ENCODE measurements at places on chromosomes 3 and 15.
A peak's percentile ranks its signal among the peaks of the same experiment; 100 is the strongest.

GRCh38 chr15:94403331-94403730, 172.0 kb downstream of the MCTP2 start:
- no peak for DNase-seq

DNA sequence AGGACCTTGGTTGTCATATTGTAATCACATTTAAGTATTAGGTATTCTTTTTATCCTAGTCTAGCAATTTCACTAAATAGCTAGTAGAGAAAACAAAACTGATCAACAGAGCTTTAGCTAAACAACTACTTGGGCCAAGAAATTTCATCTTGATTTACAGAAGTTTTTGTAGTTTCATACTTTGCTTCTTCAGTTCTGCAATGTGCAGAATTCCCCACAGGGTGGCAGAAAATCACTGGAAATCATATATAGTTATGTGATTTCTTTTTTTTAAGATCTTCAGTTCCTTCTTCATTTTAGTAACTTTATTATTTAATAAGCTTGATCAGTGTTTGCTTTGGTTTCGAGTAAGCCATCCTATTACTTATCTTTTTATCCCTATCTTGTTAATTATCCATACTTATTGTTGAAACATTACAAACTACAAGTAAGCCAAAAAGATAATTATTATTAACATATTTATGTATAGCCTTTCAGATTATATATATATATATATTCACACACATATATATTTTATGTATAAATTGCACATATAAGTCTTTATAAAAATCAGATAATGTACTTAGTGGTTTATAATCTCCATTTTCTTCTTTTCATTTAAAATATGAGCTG, 2.2 kb upstream of the BNIP2 start:
- DNase-seq, result no peak

DNA sequence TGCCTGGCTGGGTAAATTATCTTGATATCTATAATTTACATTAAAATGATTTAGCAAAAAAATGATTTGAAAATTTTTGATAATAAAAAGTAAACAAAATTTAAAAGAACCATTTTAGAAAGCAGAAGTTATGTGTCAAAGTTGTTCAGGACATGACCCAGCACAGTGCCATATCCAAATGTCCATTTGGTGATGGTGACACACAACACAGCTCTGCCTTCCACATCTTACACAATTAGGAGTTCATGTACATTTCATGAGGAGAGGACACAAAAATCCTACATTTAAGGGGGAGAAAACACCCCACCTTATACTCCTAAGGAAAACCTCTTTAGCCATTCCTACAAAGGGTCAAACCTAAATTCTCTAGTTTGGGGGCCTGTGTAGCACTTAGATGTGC, 10.7 kb upstream of the UBE2E1 start:
- no peak for DNase-seq

DNA sequence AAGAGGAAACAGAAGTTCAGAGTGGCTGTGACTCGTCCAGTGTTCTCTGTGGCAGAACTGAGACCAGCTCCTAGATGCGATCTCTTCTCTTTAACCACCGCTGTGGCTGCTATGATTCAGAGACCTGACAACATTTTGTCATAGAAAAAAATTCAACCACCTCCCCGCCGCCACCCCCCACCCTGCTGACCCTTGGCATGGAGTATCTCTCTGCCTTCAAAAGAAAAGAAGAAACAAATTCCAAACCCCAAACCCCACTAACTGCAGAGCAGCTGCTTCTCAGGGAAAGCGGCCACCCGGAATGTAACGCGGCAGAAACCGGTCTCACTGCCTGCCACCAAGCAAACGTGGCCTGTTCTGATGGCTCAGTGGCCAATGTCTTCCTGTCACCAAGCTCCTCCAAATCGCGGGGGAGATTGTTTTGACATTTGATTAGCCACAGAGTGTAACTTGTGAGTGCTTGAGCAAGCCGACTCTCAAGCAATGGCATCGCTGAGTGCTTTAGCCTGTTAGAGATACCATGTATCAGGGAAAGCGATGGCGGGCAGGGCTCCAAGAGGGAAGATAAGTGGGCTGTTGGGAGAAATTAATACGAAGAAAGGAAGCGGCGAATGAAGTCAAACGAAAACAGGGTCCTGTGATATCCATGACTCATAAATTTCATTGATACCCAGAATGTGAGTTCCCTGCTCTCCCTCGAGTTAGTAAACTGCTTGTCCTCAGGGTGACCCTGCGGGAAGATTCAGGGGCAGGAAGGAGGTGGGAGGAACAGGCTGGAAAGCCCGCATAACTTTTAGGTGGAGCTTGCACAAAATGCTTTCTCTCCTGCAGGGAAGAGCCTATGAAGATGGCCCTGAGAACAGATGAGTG, 44.8 kb upstream of the TLE3 start:
- DNase-seq, result peak; percentile 44

DNA sequence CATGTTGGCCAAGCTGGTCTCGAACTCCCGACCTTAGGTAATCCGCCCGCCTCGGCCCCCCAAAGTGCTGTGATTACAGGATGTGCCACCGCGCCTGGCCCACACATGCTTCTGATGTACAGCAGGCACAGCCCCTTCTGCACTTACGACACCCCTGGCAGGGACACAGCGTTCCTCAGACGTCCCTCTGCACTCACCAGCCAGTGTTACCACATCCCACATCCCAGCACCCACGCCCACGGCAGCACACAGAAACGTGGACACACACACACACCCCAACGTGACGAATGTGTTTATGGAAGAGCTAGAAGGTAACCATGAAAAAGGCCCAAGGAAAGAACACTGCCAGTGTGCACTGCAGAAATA, 576 bp upstream of the RPAP1 start:
- DNase-seq, result no peak

GRCh38 chr3:127486321-127486944, 104.1 kb downstream of the TPRA1 start:
- no peak for DNase-seq

- DNase-seq, result no peak
Observed at GRCh38 chr3:58202917-58203360, 7.8 kb downstream of the DNASE1L3 start.

Measured in CMK (cell line).